ENCODE measurements at places on chromosomes 2 and 18.

GRCh38 chr18:24068945-24069693, 54.6 kb downstream of the TTC39C start:
- DNase-seq = no peak

DNA sequence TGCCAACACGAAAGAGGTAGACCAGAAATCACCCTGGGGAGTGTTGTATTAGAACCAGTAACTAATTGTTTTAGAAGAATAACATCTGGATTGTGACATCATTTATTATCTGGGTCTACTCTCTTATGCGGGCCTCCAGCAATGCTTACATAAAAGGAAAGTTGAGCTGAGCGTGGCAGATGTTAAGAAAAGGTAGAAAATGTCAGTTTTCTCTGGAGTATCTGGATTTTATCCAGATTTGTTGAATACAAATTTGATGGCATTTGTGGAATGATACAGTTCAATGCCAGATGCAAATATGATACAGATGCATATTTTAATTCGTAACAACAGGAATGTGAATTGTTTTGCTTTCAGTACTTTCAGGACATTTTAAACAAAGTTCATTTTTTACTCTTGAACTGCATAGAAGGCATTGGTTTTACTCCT, 90.3 kb downstream of the PRPF40A start:
- DNase-seq = no peak

DNA sequence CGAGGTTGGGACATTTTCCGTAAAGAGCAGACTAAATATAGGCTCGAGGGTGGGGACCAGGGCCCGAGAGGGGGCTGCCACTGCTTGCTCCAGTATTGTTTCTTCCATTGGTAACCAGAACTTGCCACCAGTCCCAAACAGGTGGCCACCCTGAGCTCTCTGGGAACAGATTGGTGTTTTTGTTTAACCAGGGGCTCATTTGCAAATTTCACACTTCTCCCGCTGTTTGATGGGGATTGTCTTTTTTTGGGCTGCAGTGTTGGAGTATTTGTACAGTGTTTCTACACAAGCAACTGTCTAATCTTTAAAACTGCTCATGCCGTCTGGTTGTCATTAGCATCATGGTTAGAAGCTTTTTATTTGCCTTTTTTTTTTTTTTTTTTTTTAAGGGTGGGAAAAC, 8.5 kb downstream of the AGAP1 start:
- DNase-seq = no peak

- no peak for DNase-seq
Measured at GRCh38 chr2:10518470-10519393, 70.6 kb upstream of the ODC1 start.

- DNase-seq = no peak
Measured at GRCh38 chr2:189698020-189698887, 23.8 kb downstream of the ANKAR start.

DNA sequence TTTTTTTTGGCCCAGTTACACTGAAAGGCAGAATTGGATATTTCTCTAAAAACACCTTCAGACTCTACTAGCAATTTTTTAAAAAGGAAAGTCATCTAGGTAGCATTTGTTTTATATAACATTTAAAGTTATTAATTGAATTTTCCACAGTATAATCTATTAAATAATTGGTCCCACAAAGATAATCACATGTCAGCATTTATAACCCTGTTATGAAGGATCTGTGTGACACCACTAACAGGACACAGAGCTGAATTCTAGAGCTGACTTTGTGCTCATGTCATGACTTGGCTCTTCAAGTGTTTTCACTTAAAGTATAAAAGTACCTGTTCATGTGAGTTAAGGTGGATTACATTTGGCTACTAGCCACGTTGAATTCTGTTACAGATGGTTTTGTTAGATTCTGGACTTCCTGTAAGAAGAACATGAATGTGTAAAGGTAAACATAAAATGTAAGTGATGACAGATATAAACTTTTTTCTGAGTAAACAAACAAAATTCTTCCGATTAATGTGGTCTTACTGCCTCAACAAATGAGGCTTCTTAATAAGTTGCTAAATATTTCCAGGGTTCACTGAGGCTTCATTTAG, 69.1 kb upstream of the PROKR1 start:
- DNase-seq = no peak

GRCh38 chr18:13392029-13392750, 173.6 kb downstream of the LDLRAD4 start:
- DNase-seq = no peak

- DNase-seq = no peak
Measured at GRCh38 chr18:35917043-35917442, 55.4 kb upstream of the RMP24 start.

DNA sequence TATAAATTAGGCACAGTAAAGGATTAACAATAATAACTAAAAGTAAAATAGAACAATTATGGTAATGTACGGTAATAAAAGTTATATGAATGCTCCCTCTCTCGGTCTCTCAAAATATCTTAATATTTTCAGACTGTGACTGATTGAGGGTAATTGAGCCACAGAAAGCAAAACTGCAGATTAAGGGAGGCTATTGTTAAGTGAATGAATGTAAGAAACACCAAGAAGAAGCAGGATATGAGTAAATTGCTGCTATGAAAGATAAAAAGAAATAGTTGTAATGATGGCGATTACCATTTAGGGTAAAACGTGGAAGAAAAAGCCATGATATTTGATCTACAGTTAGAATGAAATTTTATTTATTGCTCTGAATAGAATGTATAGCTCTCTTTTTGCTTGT, 24.1 kb downstream of the GULP1 start:
- DNase-seq = no peak
